Activated naive CD8-positive, alpha-beta T cell treated with anti-CD3 and anti-CD28 coated beads, Interleukin-2, amount 50 U/mL, for 16 hours (primary cell): ENCODE measurements at places on chromosomes 16 and 17.

DNA sequence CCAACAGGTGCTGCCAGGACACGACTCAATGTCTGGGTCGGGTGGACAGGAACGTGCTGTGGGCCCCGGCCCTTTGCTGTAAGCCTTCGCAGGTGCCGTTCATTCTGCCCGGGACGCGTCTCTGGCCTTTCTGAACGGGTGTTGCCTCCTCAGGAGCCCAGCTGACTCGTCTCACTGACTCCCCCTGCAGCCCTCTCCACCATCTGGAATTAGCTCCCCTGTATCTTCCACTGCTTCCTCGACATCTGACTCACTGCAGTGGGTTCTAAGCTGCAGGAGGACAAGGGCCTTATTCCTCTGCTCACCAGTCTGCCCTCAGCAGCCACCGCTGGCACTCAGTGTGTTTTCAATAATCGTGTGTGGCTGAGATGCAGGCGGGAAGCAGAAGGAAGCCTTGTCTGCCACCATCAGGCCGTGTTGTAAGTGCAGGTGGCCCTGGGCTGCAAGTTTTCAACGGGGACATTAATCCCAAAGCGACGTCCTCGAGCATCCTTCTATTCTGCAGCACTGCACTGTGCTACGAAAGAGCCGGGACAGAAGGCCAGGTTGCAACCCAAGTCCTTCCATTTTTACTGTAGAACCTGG is 256.2 kb downstream of the FOXL1 start:
- no peak for DNase-seq

DNA sequence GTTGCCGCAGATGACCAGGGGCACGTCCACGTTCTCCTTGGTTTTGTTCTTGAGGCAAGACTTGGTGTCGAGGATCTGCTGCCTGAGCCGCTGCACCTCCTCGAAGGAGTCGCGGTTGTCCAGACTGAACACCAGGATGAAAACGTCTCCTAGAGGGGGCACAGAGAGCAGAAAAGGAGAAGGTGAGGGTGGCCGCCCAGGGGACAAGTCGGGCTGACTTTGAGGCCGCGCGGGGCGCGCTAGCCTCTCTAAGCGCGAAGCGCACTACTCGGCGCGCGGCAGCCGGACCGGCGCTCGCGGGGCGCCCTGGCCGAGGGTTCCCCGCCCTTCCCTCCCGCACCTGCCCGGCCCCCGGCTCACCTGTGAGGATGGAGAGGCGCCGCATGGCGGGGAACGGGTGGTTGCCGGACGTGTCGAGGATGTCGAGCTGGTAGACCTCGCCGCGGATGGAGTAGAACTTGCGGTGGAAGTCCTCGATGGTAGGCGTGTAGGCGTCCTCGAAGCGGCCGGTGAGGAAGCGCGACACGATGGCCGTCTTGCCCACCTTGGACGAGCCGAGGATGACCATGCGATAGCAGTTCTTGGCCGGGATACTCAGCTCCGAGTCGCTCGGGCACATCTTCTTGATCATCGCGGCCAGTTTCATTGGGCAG is 533 bp downstream of the RASD1 start:
- no peak for DNase-seq

- no peak for DNase-seq
Observed at GRCh38 chr16:4788910-4789309, 765 bp upstream of the SEPTIN12 start.

- DNase-seq: no peak
Observed at GRCh38 chr17:64259426-64259825, 3.6 kb downstream of the TEX2 start.

DNA sequence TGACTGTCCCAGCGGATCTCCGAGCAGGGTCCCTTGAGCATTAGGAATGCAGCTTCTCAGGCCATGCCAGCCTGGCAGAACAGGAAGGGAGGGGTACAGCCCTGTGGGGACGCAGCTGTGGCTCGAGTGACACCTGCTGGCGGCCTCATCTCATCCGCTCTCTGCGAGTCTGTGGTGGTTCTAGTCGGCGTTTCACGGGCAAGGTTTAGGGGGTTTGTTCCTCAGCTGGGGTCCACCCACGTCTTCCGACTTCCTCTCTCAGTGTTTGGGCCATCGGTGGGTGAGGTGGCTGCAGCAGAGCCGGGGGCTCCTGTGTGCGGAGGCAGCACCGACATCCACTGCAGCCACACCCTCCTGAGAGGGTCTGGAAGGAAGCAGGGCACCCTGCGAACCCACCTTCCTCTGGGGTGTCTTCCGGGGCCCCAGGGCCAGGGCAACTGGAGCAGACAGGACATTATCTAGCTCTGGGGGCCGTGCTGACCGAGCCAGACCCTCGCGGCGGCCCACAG is 33.3 kb downstream of the JPH3 start:
- peak; percentile 57 for DNase-seq

DNA sequence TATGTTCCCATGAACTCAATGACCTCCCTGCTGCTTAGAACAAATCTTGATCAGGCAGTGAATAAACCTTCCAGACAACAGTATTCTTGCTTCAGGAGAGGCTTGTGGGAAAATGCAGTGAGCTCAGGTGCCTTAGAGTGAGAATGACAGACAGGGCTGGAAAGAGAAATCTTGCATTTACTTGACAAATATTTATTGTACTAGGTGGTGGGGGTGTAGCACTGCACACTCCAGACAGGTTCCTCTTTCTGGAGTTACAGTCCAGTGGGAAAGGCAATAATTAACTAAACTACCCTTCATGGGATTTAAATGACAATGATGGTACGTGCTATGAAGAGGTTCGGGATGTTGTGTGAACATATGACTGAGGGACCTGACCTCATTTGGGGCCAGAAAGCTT is 182.9 kb downstream of the SHISA9 start:
- DNase-seq: no peak

DNA sequence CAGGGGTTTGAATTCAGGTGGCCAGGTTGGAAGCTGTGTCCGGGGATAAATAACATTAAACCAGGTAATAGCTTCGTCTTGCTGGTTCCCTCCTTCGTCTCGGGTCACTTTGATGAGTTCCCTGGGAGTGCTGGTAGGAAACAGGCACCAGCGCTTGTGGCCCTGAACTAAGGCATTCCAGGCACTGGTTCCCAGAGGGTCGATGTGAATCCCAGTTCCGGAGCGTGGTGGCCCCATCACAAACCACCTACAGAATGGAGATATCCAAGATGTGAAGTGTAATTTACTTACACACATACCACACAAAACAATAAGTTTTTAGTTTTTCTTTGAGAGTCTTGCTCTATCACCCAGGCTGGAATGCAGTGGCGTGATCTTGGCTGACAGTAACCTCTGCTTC is 2.6 kb downstream of the JMJD6 start:
- no peak for DNase-seq

DNA sequence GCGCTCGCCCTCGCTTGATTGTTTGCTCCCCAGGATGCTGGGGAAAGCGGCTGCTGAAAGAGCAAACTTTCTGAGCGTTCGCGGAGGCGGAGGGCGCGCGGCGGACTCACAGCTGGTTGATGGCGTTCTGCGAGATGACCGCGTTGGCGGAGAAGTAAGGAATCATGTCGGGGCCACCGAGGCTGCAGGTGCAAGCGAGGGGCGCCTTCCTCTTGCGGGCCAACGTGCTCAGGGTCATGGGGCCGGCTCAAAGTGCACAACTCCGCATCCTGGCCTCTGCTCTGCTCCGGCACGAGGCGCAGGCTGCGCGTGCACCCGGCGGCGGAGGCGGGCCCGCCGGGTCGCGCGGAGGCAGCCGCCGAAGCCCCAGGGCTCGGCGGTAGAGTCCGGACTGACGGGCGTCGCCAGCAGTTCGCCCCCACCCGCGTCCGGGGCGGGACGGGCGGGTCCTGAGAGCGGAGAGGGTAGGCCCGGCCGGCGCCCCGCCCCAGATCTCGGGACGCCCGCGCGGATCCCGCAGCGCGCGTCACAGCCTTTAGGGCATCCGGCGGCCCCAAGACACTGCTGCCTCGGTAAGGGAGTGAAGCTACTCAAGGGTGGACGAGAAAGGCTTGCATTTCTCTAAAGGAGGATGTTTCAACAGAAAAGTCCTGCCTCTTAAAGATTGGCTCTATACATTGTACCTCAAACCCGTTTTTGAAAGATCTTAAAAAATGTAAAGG is 138.5 kb upstream of the CORO6 start:
- peak; percentile 81 for DNase-seq

DNA sequence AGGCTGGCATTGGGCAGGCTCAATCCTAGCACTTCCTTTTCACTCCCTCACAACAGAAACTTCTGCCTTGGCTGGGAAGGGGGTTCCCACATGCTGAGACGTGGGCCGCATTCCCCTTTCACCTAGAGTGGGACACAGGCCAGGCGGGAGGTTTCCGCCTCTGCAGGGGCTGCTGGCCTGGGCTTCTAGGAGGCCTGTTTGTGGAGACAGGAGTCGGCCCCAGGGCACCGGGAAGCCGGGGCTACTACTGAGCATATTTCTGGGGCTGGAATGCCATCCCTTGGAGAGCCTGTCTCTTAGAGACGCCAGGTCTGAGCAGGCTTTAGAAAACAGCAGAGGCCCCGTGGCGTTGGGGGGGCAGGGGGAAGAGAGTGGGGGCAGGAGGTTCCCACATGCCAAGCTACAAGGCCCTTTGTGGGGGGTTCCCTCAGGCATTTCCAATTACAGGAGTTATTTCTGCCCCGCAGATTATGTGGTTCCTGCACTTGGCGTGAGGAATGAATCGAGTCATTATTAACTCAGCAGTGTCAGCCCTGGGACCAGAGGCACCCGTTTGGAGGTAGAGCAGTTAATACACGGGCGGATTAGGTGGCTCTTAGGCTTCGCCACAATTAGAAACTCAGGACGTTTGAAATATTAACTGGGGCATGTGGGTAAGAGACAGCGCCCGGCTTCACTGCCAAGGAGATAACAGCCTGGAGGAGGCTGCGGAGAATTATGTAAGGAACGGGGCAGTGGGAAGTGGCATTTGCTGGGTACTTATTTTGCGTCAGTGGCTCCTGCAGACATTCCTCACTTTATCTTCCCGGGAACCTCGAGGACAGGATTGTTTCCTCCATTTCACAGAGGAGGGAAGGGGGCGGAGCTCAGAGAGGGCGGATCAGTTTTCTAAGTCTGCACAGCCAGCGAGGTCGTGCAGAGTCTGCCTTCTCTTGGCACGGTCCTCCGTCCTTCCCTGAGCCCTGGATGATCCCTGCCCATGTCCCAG is 162.5 kb downstream of the MAF start:
- DNase-seq: no peak

DNA sequence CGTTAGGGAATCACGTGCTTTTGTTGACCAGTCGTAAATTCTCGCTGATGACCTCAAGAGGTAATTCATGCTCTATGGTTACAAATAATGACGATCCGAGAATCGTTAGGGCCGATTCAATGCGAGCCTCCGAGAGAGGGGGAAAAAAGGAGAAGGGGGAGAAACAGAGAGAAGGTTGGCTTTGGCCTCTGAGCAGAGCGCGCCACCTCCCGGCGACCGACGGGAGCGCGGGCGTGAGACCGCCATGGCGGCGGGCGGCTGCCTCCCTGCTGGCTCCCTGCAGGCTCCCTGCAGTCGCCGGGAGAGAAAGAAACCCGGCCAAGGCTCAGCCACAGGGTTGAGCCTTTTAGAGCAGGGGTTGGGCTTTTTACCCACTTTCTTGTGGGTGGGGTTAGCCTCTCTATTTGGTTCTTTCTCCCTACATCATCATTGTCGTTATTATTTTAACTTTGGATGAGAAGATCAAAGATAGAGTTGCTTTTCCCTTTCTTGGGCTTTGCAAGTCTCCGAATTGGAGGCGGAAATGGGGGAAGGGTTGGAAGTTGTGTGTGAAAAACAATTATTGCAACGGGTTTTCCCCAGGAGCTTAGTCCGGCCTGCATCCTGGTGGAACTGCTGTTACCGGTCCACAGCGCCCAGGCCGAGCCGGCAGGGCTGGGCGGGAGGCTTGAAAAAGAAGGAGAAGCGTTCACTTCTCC is 410 bp upstream of the HOXB5 start:
- DNase-seq: peak; percentile 58

DNA sequence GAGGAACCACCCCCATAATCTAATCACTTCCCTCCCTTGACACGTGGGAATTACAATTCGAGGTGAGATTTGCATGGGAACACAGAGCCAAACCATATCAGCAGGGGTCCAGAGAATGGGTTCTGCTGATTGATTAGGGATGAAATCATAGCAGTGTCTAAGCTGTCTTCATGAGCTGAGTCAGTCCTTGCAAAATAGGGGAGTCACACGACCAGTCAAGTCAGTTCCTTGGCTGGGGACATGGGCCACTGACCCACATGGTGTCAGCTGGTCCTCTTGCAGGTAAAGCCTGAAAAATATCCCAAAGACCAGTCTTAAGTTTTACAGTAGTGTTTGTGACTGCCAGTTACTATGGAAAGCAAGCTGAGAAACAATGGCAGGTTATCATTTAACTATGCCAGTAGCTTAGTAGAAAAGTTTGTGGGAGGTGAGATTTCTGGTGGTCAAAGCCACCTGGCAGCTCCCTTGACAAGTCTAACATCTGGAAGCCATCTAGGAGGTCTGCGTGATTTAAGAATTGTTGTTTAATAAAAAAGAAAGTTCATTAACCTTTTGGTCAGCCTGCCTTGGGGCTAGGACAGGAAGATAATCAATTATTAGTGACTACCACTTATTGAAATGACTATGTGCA is 15.7 kb upstream of the ATF7IP2 start:
- no peak for DNase-seq
